ENCODE measurements at places on chromosomes 3 and 15.

DNA sequence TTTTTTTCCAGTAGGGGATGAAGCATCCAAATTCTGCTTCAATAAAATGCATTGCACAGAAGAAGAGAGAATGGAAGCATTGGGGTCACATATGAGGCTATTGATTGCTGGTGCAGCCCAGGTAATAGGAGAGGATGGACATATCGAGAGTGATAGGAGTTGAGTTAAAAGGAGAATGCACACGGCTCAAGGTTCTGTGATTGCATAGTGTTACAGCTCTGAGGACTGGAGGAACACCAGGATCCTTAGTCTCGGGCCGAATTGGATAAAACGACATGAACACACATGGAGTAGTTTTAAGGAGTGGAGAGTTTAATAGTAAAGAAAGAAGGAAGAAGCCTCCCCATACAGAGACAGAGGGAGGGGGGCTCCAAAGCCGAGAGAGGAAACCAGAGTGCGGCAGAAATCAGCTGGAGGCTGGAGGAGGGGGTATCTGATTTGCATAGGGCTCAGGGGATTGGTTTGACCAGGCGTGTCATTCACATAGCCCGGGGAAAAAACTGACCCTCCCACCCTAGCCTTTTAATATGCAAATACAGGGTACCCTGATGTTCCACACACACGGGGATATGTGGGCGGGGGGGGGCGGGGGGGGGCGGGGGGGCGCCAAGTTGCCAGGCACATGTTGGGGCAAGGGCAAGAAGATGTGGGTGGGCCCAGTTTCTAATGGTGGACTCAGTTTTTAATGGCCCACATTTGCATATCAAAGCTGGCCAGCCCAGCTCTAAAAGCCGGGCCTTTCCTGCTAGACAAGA is 156.9 kb downstream of the AGBL1 start:
- no peak for DNase-seq

DNA sequence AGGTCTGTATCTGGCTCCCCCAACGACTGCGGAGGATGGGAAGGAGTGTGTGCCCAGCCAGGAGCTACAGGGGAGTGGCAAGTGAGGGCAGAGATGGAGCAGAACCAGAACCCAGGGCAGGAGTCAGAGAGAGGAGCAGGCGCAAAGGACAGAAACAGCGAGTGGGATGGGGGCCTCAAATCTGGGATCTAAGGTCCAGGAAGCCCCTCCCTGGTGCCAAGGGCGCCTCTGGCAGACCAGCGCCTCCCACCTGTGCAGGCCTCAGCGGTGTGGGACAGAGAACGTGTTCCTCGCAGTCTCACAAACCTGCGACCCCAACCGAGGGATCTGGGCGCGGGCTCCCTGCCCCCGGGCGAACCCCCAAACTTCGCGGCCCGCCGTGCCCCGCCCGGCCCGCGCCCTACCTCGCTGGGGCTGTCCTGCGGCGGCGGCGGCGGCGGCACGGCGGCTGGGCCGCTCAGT is 301 bp downstream of the PCBP4 start:
- DNase-seq = no peak

DNA sequence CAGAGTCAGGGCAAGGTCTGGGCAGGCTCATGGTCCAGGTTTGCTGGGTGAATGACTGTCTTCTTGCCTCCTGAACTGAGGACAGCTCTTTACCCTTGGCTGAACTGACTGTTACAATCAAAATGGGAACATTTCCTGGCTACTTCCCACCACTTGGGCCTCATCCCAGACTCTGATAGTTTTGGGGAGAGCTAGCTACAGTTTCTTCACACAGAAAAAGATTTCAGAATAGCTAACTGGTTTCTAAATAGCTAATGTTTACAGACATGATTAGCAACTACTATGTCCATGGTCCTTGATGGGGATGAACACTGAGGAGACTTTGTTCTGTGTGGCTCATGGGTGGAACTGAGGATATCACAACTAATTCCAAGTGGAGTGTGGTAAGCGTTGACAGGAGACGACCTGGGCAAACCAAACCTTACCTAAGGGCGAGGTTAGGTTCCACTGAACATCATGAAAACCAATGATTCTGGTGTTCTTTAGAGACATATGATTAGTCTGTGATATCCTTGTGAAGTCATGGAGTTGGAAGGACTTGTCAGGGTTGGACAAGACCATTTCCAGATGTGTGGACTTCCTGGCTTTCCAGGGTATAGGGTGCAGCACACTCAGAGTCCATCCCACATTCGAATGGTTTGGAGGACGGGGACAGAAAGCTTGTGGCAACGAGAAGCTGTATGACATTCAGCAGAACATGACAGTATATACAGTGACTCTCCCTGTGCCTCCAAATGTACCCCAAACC is 7.3 kb downstream of the ALPK3 start:
- no peak for DNase-seq

DNA sequence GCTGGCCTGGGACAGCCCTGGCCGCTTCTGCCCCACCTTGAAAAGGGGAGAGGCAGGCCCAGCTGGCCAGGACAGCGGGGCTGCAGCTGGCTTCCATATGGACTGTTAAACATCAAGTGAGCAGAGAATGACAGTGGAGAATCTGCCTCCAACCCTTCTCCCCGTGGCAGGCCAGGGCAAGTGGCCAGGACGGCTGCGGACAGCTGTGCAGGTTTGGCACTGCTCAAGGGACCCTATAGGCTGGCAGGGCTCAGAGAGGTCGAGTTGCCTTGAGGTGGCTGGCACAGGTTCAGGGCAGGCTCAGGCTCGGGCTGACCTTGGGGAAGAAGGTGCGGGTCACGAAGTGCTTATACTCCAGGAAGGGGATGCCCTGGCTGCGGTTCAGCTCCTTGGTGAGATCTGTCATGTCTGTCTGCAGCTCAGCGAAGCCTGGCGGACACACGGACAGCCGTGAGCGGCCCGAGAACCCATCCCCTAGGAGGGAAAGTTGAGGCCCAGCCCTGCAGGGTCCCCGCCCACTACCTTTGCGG is 24.3 kb downstream of the H1-8 start:
- no peak for DNase-seq

DNA sequence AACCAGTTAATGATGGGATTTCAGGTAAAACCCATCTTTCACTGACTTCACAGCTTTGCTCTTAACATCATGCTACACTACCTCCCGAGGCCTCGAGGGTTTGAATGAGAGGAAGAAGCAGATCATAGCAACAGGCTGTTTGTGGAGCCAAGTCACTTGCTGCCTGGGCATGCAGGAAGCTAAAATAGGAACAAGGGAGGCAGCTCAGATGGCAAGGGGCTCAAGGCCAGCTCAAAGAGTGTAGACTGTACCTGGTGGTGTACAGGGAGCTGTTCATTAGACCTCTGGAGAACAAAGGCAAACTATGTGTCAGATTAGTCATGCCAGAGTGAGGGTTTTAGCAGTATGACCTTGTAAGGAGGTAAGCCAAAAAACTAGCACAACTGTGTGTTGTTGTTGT is 28.8 kb downstream of the ARRDC4 start:
- DNase-seq = no peak

- DNase-seq = no peak
Measured at GRCh38 chr15:31390029-31390428, 63.4 kb downstream of the KLF13 start.

- no peak for DNase-seq
Measured at GRCh38 chr3:169083885-169084284, 579.6 kb downstream of the MECOM start.

DNA sequence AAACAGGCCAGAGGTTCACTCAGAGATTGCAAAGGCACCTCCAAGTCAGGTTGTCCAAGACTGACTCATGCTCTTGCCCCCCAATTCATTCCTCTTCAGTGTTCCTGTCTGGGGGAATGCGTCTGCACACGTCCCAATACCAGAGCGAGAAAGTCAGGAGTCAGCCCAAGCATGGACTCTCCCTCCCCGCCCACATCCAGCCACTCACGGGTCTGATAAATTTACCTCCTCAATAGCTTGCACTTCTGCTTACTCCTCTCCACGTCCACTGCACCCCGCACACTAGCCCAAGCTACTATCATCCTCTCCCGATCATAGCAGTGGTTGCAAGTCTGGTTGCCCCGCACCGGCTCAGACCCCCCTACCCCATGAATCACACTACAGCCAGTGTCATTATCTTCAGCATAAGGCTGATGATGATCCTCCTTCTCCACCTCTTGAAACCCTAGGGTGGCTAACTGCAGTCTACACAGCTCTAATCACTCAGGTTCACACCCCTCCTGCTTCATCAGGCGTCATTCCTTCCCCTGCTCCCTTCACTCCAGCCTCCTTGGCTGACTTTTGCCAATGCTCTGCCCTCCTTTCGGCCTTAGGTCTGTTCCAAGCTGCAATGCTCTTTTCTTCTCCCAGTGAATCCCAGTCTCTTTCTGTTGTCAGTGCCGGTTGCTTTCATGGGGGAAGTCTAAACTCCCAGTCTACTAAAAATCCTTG is 27.6 kb upstream of the MYO1E start:
- no peak for DNase-seq

DNA sequence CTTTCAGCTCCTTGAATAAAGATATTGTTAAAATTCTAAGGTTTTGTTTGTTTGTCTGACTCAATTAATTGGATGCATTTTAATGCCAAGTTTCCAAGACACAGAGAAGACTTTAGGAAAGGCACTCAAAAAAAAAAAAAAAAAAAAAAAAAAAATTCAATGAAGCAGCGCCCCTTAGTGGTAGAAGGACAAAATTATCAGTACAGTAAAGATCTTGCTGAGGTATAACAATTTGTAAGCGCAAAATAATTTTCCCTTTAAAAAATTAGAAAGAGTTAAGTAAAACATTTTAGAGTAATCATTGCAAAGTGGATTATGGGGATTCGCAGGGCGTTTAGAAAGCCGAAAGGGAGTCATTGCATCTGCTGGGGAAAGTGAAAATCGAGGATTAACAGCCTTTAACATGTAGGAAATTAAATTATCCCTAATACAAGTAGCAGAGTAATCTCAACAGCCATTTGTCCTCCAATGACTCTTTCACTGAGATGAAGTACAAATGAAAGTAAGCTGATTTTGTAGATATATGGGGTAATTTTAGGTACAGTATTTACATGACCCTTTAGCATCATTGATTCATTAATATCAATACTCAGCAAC is 5.8 kb upstream of the DIS3L start:
- DNase-seq = no peak

DNA sequence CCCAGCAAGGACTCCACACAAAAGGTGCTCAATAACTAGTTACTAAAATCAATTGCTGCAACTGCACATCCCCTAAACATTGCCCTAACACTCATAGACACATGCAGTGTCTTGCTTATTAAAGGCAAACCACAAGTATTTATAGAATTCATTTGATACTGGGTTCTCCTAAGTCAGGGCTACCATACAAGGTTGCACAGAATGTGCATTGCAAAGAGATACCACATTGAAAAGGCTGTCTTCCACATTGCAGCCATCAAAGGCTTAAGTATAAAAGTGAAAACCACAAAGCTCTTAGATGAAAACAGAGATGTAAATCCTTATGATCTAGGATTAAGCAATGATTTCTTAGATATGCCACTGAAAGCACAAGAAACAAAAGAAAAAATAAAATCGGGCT is 33.6 kb upstream of the TOPAZ1 start:
- DNase-seq = no peak

GRCh38 chr3:24483873-24484272 is 10.8 kb downstream of the THRB start:
- DNase-seq = peak; percentile 74

- DNase-seq = no peak
Measured at GRCh38 chr3:149463921-149464320, 10.6 kb upstream of the TM4SF4 start.

GRCh38 chr15:95025924-95026728 is 794.8 kb downstream of the MCTP2 start:
- DNase-seq = peak; percentile 78

DNA sequence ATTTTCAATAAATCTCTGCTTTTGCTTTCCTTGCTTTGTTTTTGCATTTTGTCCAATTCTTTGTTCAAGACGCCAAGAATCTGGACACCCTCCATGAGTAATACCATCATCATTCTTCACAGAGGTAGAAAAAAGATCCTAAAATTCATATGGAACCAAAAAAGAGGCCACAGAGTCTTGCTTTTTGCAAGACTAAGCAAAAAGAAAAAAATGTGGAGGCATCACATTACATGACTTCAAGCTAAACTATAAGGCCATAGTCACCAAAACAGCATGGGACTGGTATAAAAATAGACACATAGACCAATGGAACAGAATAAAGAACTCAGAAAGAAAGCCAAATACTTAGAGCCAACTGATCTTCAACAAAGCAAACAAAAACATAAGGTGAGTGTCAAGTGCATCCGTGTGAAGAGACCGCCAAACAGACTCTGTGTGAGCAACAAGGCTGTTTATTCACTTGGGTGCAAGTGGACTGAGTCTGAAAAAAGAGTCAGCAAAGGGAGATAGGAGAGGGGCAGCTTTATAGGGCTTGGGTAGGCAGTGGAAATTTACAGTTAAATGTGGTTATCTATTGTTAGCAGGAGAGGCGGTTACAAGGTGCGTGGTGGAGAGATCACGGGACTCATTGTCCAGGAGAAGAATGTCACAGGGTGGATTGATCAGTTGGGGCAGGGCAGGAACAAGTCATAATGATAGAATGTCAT is 10.9 kb downstream of the STRIT1 start:
- DNase-seq = no peak

GRCh38 chr3:129611812-129612533 is 5.5 kb upstream of the PLXND1 start:
- DNase-seq = peak; percentile 87

DNA sequence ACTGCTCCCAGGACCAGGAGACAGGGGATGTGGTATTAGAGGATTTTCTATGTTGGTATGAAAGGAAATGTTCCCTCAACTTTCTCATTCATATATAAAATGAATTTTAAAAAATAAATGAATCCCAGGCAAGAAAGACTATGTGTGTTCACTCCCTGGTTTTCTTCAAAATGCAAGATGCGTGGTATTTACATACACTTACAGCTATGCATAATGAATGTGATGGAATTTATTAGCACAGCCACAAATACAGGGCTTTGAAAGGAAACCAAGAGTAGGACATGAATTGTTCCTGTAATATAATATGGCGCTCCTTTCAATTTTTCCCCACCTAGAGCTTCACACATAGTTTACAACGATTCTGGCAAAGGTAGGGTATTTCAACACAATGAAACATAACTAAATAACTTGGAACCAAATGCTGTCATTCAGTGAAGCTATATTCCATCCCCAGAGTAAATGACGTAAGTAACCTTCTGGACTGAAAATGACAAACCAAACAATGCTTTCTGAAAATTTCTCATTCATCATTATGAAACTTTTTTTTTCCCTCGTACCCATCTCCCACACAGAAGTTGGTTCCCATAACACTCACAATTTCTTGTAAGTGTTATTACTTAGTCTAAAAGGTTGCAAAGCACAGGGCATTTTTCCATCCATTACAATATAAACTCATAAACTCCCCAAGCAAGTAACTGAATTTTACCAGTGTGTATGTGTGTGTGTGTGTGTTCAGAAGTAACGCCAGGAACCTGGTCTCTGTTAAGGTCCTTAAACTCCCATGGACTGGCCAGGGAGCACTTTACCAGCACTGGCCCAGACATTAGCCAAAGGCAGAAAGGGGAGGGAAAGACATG is 41.8 kb downstream of the CBLB start:
- DNase-seq = no peak

- no peak for DNase-seq
Measured at GRCh38 chr3:36393563-36393962, 13.3 kb downstream of the STAC start.

GRCh38 chr15:42712584-42712983 is 24.3 kb downstream of the CDAN1 start:
- DNase-seq = no peak

Measured in aorta (tissue), 5 donors.